ENCODE measurements at places on chromosomes 4 and X. TPM values are rescaled to one million over a fixed set of nuclear protein-coding genes. Genes with fewer than 3 reads are reported as not detected.
A peak's percentile ranks its signal among the peaks of the same experiment; 100 is the strongest.

Gene SMARCA1
- 114 TPM for total RNA-seq

DNA sequence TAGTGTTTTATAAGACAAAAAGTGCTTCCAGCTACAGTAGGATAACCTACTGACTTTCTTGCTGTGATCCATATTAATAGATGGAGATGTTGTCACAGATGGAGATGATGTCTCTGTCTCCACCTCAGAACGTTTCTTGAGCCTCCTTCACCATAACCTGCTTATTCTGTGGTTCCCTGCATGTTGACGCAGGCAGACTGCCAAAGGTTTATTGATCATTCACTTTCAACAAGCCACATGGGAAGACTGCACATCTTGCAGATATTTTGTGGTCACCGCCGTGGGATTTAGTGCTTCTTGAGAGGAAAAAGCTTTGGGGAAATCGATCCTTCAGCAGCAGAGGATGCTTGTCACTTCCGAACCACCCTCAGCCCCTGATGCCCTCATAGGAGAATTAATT, 943.0 kb upstream of the PRKX start:
- no peak for DNase-seq

DNA sequence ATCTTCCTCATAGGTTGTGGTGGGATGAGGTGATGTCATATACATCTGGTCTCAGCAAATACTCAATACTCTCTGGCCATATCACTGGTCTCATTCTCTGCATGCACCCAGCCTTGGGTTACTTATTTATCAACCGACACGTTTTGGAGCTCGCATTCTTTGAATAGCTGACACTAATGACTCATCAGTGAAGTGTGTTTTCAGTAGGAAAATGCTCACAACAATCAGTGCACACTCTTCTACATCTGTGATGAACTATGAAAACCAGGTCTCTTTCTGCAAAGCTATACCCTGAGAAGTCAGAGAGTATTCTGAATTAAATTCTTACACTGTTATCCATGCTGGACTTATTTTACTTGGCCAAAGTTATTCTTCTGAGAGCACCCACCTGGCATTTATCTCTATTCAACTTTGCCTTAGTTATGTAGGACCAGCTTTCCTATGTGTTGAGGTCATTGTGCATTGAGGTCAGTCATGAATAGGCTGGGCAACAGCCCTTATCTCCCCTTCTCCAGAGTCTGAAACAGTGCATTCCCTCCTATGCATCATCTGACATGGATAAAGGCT, 58.7 kb upstream of the DHX15 start:
- DNase-seq, result no peak

- DNase-seq, result no peak
These were observed 102.0 kb downstream of the GBA3 start for GRCh38 chr4:22794732-22795131.

GRCh38 chr4:145909281-145909715, 29.3 kb downstream of the ZNF827 start:
- DNase-seq, result peak; percentile 88

Data from uterus (tissue), 4 donors.